Stimulated activated CD4-positive, alpha-beta T cell treated with anti-CD3 and anti-CD28 coated beads, Interleukin-1b, Interleukin-23, amount 100 ng/mL, for 1 hour (primary cell): ENCODE measurements at places on chromosomes 3 and 15.

GRCh38 chr15:49315391-49315823 is 107.6 kb upstream of the FGF7 start:
- no peak for DNase-seq

DNA sequence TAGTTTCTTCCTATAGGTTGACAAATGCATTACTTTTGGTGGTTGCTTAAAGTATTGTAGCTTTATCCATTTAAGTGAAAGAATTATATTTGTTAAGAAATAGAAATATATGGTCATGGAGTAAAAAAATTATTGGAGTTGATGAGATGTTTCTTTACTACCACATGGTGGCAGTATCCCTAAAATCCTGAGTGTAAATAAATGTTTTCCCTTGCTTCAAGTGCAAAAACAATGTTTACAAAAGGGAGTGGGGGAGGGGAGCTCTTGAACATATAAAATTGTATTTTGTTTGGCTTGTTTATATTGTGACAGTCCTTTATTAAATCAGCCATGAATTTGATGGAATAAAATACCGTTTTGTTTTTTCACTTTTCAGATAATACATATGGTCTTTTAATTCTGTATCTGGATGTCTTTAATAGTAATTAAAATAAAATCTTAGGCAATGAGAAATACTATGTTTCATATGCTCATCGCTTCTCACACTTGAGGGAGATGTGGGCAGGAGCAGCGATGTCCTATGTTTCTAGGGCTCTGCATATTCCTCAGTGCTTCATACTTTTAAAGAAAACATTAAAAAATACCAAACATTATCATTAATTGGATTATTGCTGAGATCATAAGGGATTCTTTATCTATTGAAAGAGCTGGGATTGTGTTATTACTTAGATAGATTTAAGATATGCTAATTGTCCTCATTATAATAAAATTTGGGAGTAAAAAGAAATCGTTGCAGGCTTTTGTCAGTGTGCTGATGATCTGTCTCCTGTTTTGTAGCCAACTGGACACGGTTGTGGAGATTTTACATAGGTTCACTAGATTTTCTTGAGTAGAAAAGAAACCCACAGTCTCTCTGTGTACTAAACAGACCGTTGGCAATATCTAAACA is 349.7 kb downstream of the TUSC7 start:
- no peak for DNase-seq

DNA sequence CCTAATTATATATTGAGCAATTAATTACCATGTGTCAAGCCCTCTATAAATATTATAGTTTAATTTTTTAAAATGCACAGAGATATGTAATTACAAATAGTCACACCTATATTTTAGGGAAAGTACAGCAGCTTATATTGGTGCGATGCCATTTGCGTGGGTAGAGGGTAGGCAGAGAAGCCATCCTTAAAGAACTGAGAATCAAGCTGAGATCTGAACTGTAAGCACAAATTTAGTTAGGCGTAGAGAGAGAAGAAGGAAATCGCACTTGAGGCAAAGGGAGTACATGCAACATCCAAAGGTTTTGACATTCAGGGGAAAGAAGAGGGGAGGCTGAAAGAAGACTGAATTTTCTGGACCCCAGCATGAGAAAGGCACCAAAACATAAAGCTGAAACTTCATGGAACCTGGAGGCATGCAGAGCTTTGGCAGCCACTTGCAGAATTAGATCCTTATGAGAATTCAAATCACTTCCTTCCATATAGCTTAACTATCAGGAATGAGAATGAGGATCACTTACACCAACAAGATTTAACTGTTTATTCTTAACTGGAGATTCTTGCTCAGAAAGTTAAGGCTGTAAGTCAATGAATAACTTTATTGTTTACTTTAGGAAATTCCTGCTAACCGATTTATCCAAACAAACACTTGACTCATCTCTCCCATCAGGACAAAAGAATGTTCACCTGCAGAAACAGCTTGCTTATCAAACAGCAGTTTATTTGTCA is 114.3 kb downstream of the TGFBR2 start:
- DNase-seq = no peak

DNA sequence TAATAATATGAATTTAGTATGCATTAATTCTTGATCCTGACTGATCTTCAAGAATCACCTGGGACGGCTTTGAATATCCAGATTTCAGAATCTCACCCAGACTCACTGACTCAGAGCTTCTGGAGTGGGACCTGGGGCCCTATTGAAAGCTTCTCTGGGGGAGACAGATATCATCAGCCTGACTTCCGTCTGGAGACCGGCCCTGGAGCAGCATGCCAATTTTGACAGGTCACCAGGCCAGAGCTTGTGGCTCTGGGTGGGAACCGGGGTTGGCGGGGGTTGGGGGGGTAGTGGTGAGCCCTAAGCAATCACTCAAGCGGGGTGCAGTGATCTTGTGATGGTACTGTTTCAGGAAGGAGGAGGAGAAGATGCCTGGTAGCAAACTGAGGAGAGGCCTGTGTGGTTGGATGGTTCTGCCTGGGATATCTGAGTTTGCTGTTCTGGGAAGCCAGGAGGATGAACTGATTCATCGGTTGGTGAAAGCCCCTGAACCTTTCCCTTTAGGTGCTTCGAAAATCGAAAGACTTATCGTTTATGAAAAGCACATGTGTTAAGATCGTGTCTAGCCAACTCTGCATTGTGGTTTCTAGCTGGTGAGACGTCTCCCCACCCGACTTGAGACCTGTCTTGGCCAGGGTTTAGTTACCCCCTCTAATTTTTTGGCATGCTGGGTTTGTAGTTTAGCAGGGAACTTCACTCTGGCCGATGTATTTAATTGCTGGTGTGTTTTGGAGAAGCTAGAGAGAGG is 263.9 kb upstream of the C2CD4B start:
- DNase-seq = no peak

- no peak for DNase-seq
Measured at GRCh38 chr3:46669191-46669999, 24.1 kb downstream of the ALS2CL start.

- DNase-seq = no peak
Measured at GRCh38 chr15:31412824-31413223, 86.2 kb downstream of the KLF13 start.

DNA sequence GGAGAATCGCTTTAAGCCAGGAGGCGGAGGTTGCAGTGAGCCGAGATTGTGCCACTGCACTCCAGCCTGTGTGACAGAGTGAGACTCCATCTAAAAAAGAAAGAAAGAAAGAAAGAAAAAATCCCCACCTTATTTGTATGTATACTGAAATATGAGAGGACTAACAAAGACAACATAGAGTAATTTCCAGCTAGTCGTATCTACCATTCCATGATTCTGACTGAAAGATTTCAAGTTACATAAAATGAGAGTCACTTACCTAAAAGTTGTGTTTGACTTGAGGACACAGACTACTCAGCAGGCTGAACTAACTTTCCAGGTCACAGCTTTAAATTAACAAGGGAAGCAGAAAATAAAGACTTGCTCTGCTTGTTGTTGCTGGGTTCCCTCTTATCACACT is 18.8 kb upstream of the PRKCI start:
- no peak for DNase-seq

DNA sequence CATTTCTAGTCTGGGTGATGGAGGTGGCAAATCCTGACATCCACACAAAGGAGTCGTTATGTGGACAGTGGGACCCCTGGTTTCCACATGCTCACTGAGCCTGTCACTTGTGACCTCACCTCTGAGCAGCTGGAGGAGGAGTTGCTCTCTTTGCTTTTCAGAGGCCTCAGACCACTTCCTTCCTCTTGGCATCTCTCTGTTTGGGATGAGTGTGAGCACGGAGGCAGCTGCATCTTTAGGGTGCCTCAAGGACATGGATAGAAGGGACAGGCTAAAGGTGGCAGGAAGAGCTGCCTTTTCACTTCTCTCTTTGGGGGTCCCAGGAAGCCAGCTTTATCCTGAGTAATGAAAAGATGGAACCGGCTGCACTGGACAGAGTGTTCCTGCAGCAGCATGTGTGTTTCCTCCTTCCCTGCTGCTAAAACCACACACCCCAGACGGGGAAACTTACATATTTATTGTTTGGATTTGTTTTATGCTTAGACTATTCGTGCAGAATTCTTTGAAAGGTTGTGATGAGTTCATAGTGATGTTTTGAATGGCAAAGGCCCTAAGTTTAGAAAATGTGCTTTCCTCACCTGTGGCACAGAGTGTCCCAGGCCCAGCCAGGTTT is 31.8 kb downstream of the GPR171 start:
- no peak for DNase-seq
